ENCODE measurements at places on chromosomes 6 and 20. TPM values are rescaled to one million over a fixed set of nuclear protein-coding genes. Genes with fewer than 3 reads are reported as not detected.
A peak's percentile ranks its signal among the peaks of the same experiment; 100 is the strongest.

Gene BNIP5
- 0.09 TPM for polyA plus RNA-seq

Gene BTN2A1
- 21.4 TPM for polyA plus RNA-seq

Gene CDH4
- polyA plus RNA-seq, result 0.74 TPM

Gene ADAM33
- 33.1 TPM for polyA plus RNA-seq

DNA sequence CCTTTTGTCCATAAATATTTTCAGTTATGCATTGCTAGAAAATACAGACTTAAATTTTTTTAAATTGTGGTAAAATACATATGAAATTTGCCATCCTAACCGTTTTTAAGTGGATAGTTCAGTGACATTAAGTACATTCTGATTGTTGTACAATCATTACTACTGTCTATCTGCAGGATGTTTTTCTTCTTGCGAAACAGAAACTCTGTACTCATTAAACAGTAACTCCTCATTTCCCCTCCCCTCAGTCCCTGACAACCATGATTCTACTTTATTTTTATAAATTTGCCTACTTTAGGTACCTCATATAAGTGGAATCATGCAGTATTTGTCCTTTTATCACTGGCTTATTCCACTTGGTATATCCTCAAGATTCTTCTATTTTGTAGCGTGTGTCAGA is 21.3 kb downstream of the TAF11 start:
- no peak for DNase-seq

DNA sequence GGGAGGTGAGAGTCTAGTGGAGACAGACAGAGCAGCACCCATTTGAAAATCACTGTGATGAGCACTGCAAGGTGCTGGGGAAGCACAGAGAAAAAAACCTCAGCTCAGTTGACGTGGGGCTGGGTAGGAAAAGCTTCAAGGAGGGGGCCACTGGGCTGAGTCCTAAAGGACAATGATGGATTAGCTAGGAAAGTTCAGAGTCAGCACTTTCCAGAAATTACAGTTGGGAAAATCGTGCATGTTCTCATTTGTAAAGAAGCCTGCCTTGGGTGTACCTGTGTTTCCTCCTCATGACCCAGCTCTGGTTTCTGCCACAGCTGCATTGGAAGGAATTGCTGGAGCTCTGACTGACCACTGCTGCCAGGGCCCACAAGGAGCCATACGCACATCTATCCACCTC is 221.3 kb downstream of the FARS2 start:
- no peak for DNase-seq

DNA sequence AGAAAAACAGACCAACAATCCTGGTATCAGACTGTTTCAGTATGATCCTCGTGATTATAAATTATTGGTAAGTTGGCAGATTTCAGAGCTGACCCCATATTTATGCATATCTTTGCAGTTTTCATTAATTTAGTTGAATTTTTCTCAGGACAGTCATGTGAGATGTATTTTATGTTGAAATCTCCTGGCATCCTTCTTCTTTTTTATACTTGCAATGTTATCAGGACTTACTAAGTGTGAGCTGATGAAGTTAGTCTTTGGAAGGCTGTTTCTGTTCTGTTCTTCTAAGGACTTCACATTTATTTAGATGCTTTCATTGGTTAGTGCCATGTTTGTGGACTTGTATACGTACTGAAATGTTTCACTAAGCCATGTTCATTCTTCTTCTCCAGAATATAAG is 17.2 kb downstream of the SMPDL3A start:
- DNase-seq, result no peak

GRCh38 chr6:131789219-131789618 is 18.6 kb upstream of the ENPP1 start:
- DNase-seq, result no peak

- no peak for DNase-seq
Measured at GRCh38 chr6:47079638-47080037, 37.5 kb upstream of the ADGRF1 start.

DNA sequence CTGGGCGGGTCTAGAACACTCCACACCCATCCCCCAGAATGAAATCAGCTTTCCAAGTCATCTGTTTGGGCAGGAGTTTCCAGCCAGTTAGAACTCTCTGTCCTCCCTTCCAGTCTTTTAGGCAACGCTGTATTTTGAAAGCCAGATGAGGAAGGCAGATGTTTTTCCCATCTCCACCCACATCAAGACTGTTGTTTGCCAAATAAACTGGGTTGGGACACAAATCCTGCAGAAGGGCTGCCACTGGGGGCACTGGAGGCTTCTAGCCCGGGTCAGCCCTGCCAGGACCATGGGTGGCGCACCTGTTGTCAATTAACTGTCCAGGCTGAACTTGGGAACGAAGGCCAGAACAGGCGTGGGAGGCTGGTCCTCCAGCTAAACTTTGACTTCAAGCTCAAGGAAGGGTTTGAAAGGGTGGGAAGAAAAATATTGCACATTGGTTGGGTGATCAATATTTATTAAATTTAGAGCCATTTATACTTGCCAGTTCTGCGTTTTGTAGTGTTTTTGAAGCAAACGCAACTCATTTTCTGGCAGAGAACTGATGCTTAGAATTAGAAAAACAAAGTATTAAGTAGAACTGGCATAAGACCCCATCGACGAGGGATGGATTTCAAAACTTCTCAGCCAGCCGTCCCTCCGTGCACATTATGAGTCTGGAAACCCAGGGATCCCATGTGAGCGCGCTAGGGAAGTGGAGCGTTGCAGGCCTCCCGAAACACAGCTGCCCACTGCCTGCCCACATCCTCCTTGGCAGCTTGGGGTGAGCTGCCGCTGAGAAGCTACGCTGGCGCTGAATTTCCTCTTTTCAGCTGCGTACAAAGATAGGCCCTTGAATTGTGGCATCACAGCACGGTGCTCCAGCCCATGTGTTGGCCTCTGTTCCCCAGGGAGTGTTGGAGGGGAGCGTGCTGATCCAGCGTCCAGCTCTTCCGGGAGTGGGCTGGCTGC is 297.4 kb downstream of the QKI start:
- peak; percentile 88 for DNase-seq

GRCh38 chr6:24749297-24749696 is 25.4 kb upstream of the GMNN start:
- DNase-seq, result no peak

- DNase-seq, result peak; percentile 62
Measured at GRCh38 chr6:137313928-137314855, 95.0 kb upstream of the IFNGR1 start.

DNA sequence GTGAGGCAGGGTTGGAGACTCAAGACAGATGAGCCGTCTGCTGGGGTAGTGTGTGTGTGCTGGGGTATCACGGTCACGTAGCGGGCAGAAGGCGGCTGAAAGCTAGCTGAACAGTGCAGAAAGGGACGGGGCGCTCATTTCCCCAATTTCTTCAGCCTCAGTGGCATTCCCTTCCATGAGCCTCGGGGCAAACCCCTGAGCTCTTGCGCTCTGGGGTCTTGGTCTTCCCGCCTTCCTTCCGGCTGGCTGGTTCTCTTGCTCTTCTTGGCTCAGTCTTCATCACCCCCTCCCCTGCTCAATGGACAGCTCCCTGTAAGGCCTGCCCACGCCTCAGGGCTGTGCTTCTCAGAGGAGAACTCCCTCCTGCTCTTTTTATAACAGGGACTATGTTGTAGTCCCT is 15.5 kb upstream of the TMEM181 start:
- DNase-seq, result no peak

GRCh38 chr6:55937261-55937947 is 62.0 kb upstream of the BMP5 start:
- no peak for DNase-seq

GRCh38 chr6:116553451-116553850 is at the start of gene CALHM4:
TSS of gene CALHM4 (plus strand) at chr6:116553751. CDS start at chr6:116553794, 43 bp downstream.
- no peak for DNase-seq

DNA sequence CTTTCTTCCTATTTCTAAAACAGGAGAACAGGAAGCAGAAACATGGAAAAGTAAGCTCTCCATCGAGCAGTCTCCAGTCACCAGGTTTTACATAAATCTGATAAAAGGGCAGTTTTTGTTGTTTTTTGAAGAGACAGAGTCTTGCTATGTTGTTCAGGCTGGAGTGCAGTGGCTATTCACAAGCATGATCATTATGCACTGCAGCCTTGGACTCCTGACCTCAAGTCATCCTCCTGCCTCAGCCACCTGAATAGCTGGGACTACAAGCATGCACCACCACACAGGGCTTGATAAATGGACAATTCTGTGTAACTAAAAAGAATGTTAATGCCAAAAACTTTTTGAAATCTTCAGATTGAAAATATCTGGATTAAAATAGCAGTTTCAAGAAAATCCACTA is 23.8 kb downstream of the SAMHD1 start:
- DNase-seq, result no peak
